Lower lobe of right lung (tissue), 2 donors: ENCODE measurements at places on chromosomes 7 and 10.

DNA sequence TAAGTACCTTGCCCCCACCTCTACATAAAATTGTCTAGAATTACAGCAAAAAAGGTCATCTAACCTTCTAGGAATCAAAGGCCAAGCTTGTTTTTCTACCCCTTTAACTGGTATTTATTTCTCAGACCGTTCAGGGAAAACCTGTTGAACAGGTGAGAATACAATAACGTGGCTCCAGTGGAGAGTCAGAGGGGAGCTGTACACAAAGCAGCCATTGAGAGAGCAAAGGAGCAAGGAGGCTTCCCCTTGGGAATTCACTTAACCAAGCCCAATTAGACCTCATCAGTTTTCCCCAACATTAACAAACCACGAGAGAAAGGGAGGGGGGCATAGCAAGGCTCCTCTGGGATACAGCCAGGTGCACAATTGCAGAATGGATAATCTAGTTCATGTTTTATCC lies 101.9 kb downstream of the ELMO1 start:
- DNase-seq = no peak

- DNase-seq = no peak
Measured at GRCh38 chr7:55449205-55449991, 84.3 kb downstream of the LANCL2 start.

- DNase-seq = no peak
Measured at GRCh38 chr10:95266674-95267095, 24.1 kb downstream of the PDLIM1 start.

GRCh38 chr7:90387470-90388240 lies 15.6 kb upstream of the CLDN12 start:
- no peak for DNase-seq

DNA sequence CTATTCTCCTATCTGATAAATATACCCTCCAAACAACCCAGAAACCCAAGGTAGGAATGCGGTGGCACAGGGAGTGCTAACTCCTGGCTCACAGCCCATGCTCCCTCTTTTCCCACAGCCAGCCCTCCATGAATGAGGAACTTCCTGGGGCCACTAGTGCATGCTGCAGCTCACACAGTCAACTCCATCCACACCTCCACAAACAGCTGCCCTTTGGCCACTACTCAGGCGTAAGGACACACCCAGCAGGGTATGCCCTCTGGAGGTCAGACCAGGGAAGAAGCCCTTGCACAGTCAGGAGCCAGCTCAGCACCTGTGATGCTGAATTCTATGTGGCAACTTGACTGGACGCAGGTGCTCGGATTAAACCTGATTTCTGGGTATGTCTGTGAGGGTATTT lies 85.2 kb upstream of the PIK3CG start:
- no peak for DNase-seq

DNA sequence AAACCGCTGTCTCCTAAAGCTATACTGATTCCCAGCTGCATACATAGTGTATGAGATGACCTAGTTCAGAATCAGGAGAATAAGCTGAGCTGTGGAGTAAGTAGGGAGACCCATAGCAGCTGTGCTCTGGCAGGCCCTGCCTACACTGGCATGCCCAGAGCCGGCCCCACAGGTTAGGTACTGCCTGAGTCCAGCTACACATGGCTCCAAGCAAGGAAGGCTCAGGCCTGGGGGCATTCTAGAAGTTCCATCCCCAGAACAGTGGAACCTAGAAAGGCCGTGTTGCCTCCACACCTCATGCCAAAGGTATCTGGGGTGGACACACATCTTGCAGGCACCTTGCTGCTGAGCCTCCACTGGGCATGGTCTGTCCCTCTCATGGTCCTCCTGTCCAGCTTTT lies 195.7 kb upstream of the CDCA7L start:
- DNase-seq = no peak

DNA sequence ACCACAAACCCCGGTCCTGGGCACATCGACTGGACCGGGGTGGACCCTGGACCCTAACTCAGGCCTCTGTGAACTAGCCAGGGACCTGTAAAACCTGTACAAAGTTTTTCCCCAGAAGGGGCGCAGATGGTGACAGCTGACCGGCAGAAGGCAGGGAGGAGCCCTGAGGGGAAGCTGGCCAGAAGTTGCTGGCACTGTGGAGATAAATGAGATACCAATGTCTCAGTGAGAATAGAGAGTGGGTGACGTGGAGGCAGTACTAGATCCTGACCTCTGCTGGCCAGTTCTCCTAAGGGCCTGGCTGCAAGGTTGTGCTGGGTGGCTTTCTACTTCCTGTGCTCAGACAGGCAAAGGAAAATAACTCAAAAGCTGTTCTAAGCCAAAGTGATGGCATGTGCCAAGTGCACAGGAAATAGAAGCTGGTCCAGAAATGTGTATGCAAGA lies 10.6 kb upstream of the TSPAN14 start:
- DNase-seq = no peak
